ENCODE measurements at places on chromosomes 11 and 22. TPM values are rescaled to one million over a fixed set of nuclear protein-coding genes. Genes with fewer than 3 reads are reported as not detected.
A peak's percentile ranks its signal among the peaks of the same experiment; 100 is the strongest.

The CCDC83 gene
- not detected for total RNA-seq

The LMO1 gene
- 2.1 TPM for total RNA-seq

The MS4A3 gene
- not detected for total RNA-seq

The GALR3 gene
- total RNA-seq: 0.34 TPM

The DCHS1 gene
- 54.9 TPM for total RNA-seq

The RTN4RL2 gene
- 10.4 TPM for total RNA-seq

The SCN2B gene
- total RNA-seq: 2.8 TPM

The UNC93B1 gene
- 13.7 TPM for total RNA-seq

The OR8B3 gene
- total RNA-seq: not detected

The TH gene
- total RNA-seq: 11.1 TPM

DNA sequence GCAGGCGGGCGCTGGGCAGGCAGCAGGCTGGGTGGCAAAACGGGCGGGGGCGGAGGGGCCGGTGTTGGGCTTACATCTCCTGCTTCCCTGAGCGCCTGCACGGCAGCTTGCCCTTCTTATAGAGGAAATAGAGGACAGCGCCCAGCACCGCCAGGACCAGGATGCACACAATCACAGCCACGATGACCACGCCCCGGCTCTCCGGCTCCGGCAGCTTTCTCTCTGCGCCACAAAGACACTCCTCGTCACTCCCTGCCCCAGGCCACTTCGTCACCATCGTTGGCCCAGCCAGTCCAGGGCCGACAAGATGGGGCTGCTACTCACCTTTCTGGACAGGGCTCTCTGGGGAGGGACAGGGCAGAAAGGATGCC lies 6.3 kb downstream of the MCAM start:
- no peak overlapping the region for H3K4me3 ChIP-seq
- no peak overlapping the region for H3K27ac ChIP-seq
- peaks cover 3% of the 10 kb centered on the region for H3K4me1 ChIP-seq
- H3K27me3 ChIP-seq: peaks cover 17% of the 10 kb centered on the region

DNA sequence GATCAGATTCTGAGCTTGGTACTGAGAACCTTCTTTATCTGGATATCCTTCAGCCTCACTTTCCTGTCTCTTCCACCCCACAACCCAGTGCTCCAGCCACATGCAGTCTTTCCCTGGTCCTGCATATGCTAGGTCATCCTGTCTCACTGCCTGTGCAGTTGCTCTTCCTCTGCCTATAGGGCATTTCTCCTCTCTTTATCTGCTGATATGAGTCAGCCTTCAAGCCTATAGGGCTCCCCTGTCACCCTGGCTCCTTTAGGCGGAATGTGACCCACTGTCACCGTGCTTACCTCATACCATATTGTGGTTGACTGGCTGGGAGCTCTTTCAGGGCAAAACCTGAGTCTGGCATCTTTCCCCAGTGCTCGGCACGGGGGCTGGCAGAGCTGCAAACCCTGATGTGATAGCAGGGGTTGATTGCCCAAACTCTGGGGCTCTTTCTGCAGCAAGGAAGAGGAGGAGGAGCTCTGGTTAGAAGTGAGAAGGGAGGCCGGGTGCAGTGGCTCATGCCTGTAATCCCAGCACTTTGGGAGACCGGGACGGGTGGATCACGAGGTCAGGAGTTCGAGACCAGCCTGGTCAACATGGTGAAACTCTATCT lies 26.3 kb downstream of the MEI1 start:
- no peaks in the 10 kb centered on the region for H3K27me3 ChIP-seq
- no peak for DNase-seq
- no peak overlapping the region for H3K4me3 ChIP-seq
- no peak overlapping the region for H3K27ac ChIP-seq

GRCh38 chr11:102244681-102245409 lies 72.4 kb upstream of the BIRC3 start:
- H3K4me3 ChIP-seq: no peak overlapping the region
- DNase-seq: no peak
- H3K36me3 ChIP-seq: no peaks in the 10 kb centered on the region
- H3K27ac ChIP-seq: peak overlapping the region; percentile 21

GRCh38 chr22:45781459-45781858 lies 109.8 kb downstream of the ATXN10 start:
- H3K4me3 ChIP-seq: no peak overlapping the region
- H3K27ac ChIP-seq: no peak overlapping the region
- no peak for DNase-seq
- H3K4me1 ChIP-seq: peaks cover 49% of the 10 kb centered on the region

GRCh38 chr11:119991669-119992068 lies 146.2 kb downstream of the TRIM29 start:
- H3K27ac ChIP-seq: no peak overlapping the region
- no peak overlapping the region for H3K4me3 ChIP-seq
- DNase-seq: no peak
- H3K27me3 ChIP-seq: peaks cover 12% of the 10 kb centered on the region

GRCh38 chr11:61837411-61838005 lies 9.4 kb downstream of the FADS2 start:
- no peaks in the 10 kb centered on the region for H3K27me3 ChIP-seq
- H3K27ac ChIP-seq: no peak overlapping the region
- no peak overlapping the region for H3K4me3 ChIP-seq
- DNase-seq: no peak

- H3K36me3 ChIP-seq: no peaks in the 10 kb centered on the region
- H3K27me3 ChIP-seq: peaks cover 82% of the 10 kb centered on the region
- H3K4me3 ChIP-seq: peak overlapping the region; percentile 83
- DNase-seq: no peak
These were observed 2.3 kb upstream of the RTN4RL2 start for GRCh38 chr11:57458060-57458409.

DNA sequence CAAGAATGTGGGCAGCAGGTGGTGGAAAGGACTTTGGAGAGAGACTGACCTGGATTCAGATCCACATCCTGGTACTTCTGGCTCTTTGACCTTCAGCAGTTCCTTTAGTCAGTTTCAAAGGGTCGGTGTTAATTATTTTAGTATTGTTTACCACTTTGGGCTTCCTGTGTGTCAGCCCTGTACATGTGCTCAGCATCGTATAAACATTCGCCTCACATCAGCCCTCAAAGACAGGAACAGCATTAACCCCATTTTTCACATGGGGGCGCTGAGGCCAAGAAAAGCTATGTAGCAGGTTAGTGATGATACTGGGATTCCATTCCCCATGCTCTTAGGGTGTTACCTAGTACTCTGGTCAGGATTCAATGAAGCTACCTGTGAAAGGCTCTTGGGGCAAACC lies 72.1 kb upstream of the YWHAH start:
- no peak overlapping the region for H3K27ac ChIP-seq
- H3K4me1 ChIP-seq: peaks cover 8% of the 10 kb centered on the region

GRCh38 chr11:32304521-32304920 lies 130.8 kb downstream of the WT1 start:
- H3K4me3 ChIP-seq: no peak overlapping the region
- H3K27me3 ChIP-seq: no peaks in the 10 kb centered on the region
- peaks cover 5% of the 10 kb centered on the region for H3K4me1 ChIP-seq
- no peak overlapping the region for H3K27ac ChIP-seq

GRCh38 chr22:44192098-44192815 lies 11.5 kb downstream of the PARVG start:
- peaks cover 20% of the 10 kb centered on the region for H3K27me3 ChIP-seq
- H3K36me3 ChIP-seq: no peaks in the 10 kb centered on the region
- DNase-seq: no peak
- H3K4me1 ChIP-seq: no peaks in the 10 kb centered on the region

- H3K27me3 ChIP-seq: peaks cover 3% of the 10 kb centered on the region
- H3K27ac ChIP-seq: no peak overlapping the region
- no peaks in the 10 kb centered on the region for H3K36me3 ChIP-seq
- DNase-seq: no peak
- no peaks in the 10 kb centered on the region for H3K4me1 ChIP-seq
These were observed 131.2 kb upstream of the RCN1 start for GRCh38 chr11:31959716-31960115.

GRCh38 chr11:15106201-15106965 lies 8.3 kb upstream of the INSC start:
- no peak for DNase-seq
- H3K27ac ChIP-seq: no peak overlapping the region
- no peaks in the 10 kb centered on the region for H3K4me1 ChIP-seq
- peaks cover 30% of the 10 kb centered on the region for H3K27me3 ChIP-seq
- no peaks in the 10 kb centered on the region for H3K36me3 ChIP-seq

DNA sequence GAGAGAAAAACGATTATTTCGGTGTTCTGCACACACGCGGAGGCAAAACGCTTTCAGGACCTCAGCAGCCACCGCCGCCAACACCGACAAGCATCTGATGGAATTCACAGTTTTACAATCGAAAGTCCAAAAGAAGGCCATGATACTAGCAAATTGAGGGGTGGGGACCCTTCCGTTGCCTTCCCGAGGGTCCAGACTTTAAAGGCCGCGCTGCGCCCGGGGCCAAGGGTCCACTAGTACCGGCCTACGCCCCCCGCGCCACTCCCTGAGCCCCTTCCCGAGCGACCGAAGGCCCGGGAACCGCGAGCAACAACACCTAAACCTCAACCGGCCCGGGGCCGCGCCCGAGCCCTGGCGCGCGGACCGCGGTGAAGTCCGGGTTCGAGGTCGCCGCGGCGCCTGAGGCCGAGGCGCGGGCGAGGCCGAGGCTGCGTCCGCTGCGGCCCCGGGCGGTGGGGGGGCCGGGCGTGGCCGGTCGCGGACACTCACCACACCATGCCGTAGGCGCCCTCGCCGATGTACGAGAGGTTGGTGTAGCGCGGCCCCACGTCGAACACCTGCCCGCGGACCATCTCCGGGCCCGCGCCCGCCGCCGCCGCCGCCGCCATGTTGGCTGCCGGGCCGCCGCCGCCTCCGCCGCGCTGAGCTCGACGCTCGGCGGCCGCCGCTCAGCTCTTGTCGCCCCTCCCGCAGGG lies 465 bp downstream of the MAPK1 start:
- H3K27me3 ChIP-seq: no peaks in the 10 kb centered on the region
- peak overlapping the region; percentile 94 for H3K4me3 ChIP-seq
- H3K4me1 ChIP-seq: peaks cover 36% of the 10 kb centered on the region
- peak overlapping the region; percentile 94 for H3K27ac ChIP-seq
- H3K36me3 ChIP-seq: peaks cover 19% of the 10 kb centered on the region

GRCh38 chr11:61392981-61393595 lies 701 bp downstream of the TMEM216 start:
- no peak for DNase-seq
- H3K36me3 ChIP-seq: peaks cover 15% of the 10 kb centered on the region
- H3K27ac ChIP-seq: peak overlapping the region; percentile 91
- H3K27me3 ChIP-seq: no peaks in the 10 kb centered on the region
- peaks cover 11% of the 10 kb centered on the region for H3K4me1 ChIP-seq

DNA sequence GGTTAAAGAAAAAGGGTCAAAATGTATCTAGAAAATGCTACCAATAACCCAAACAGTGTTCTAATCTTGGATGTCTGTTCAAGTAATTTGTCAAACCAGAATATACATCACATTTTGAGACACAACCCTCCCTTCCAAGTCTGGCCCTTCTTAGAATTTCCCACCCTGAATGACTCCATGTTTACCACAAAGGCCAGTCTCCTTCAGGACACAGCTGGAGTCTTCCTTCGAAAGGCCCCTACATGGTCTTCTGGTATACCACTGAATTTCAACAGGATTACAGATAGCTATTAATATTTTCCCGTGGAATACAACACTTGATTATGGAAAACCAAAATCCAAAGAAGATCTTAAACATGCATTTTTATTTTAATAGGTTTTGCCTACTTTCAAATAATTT lies 10.2 kb downstream of the CCDC34 start:
- no peaks in the 10 kb centered on the region for H3K27me3 ChIP-seq
- no peak overlapping the region for H3K27ac ChIP-seq
- peaks cover 13% of the 10 kb centered on the region for H3K36me3 ChIP-seq

GRCh38 chr11:121318848-121319834 lies 26.6 kb downstream of the SC5D start:
- H3K4me1 ChIP-seq: peaks cover 12% of the 10 kb centered on the region
- H3K4me3 ChIP-seq: no peak overlapping the region
- H3K27ac ChIP-seq: no peak overlapping the region
- H3K27me3 ChIP-seq: peaks cover 7% of the 10 kb centered on the region
- H3K36me3 ChIP-seq: no peaks in the 10 kb centered on the region
- DNase-seq: no peak

DNA sequence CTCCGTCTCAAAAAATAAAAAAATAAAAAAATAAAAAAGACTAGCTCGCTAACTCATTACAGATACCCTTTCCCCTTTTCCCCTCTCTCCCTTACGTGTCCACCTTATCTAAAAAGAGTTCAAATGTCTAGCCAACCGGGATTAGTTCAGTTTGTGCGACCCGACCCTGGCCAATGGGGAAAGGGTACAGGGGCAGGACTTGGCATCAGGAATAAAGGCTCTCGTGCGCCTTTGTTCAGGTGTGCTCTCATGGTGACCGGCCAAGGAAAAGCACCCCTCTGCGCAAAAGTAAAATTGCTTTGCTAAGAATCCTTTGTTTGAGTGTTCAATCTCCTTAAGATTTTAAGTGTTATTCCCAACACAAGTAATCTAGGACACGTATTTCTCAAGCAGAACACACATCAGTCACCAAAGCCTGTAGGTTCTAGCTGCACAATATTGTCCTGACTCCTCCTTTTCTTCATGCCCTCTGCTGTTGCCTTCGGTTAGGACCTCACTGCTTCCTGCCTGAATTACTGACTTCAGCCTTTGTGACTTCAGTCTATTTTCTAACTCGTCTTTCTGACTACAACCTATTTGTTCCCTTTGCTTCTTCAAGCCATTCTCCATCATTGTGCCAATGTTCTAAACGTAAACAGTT lies 20.7 kb upstream of the CECR2 start:
- H3K36me3 ChIP-seq: no peaks in the 10 kb centered on the region
- H3K27me3 ChIP-seq: no peaks in the 10 kb centered on the region
- H3K4me3 ChIP-seq: no peak overlapping the region
- no peaks in the 10 kb centered on the region for H3K4me1 ChIP-seq
- no peak overlapping the region for H3K27ac ChIP-seq
- DNase-seq: no peak

DNA sequence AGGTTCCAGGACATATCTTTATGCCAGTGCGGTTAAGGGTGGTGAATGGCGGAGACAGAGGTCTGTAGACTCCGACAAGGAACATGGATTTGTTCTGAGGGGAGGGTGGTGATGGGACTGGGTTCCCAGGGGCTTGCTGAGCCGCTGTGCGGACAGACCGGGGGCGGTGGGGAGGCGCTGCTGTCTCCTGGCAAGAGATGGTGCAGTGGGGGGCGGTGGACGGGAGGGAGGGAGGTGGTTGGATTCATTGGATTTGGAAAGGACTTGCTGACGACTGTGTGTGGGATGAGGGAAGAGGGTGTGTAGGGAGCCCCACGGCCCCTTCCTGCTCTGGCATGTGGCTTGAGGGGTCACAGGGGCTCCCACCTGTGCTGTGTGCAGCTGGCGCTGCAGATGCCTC lies 43.2 kb downstream of the FLRT1 start:
- no peak overlapping the region for H3K27ac ChIP-seq
- no peak for DNase-seq
- peaks cover 29% of the 10 kb centered on the region for H3K4me1 ChIP-seq
- H3K36me3 ChIP-seq: no peaks in the 10 kb centered on the region
- no peak overlapping the region for H3K4me3 ChIP-seq

GRCh38 chr11:116928102-116928777 lies 90.8 kb upstream of the APOA1 start:
- peaks cover 44% of the 10 kb centered on the region for H3K4me1 ChIP-seq
- no peaks in the 10 kb centered on the region for H3K27me3 ChIP-seq
- H3K36me3 ChIP-seq: peaks cover 16% of the 10 kb centered on the region
- no peak overlapping the region for H3K27ac ChIP-seq
- DNase-seq: no peak
- no peak overlapping the region for H3K4me3 ChIP-seq

GRCh38 chr11:65419772-65420481 lies 2.7 kb upstream of the NEAT1 start:
- H3K27ac ChIP-seq: peak overlapping the region; percentile 99
- no peak for DNase-seq
- peak overlapping the region; percentile 79 for H3K4me3 ChIP-seq
- H3K4me1 ChIP-seq: peaks cover 65% of the 10 kb centered on the region
- H3K27me3 ChIP-seq: peaks cover 18% of the 10 kb centered on the region
- peaks cover 14% of the 10 kb centered on the region for H3K36me3 ChIP-seq

Measured in type B pancreatic cell (in vitro differentiated cells).